ENCODE measurements at places on chromosomes 3 and 15.

- no peak for DNase-seq
Measured at GRCh38 chr3:20319551-20319950, 133.5 kb upstream of the SGO1 start.

DNA sequence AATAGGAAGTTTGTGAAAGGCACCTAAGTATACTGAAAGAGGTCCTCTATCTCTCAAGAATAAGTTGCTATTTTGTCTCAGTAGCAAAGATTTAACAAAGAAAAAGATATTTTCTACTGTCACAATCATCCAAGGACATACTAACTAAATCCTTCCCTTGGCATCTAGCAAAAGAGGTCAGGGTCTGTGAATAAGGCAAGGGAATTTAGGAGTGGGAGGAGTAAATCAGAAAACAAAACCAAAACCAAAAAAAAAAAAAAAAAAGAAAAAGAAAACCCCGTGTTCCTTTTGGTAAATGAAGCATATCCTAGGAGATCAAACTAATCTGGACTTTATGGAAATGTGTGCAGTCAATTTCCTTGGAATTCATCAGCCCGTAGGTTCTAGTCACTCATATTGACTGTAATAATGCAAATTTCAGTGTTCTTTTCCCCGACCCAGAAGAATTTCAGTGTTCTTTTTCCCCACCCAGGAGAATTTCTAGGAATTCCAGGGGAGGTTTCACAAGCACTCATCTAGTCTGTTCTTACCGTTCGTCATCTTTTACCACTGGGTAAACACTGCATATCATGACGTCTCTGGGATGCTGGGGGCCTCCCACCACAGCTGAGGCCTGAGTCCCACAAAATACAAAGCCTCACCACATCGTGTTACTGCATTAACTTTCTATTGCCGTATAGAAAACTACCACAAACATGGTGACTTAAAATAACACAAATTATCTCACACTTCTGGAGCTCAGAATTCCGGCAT is 113.8 kb upstream of the CCDC54 start:
- no peak for DNase-seq

DNA sequence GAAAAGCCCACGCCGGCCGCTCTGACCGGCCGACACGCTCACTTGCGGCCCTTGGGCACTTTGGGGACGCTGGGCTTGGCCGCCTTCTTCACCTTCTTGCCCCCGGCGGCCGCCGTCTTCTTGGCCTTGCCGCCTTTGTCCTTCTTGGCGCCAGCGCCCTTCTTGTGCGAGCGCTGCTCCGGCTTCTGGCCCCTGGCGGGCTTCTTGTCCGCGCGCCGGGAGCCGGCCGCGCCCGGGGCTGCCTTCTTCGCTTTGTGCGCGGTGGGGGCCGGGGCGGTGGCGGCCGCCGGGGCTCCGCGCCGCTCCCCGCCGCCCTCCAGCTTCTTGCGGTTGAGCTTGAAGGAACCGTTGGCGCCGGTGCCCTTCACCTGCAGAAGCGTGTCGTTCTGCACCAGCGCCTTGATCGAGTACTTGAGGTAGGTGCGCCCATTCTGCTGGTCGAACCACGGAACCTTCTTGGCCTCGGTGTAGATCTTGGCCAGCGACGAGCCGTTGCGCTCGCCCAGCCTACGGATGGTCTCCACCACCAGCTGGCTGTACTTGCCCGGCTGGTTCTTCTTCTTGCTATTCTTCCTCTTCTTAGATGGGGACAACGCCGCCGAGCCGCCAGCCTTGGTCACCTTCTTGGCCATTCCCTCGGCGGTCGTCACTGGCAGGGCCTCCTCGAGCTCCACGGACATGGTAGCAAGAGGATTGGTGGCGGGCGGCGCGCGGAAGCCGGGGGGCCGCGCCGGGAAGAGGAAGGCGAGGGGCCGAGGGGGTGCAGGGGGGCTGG is 36.7 kb downstream of the HMCES start:
- peak; percentile 53 for DNase-seq

GRCh38 chr3:28915741-28916500 is 364.9 kb upstream of the RBMS3 start:
- DNase-seq = peak; percentile 78

DNA sequence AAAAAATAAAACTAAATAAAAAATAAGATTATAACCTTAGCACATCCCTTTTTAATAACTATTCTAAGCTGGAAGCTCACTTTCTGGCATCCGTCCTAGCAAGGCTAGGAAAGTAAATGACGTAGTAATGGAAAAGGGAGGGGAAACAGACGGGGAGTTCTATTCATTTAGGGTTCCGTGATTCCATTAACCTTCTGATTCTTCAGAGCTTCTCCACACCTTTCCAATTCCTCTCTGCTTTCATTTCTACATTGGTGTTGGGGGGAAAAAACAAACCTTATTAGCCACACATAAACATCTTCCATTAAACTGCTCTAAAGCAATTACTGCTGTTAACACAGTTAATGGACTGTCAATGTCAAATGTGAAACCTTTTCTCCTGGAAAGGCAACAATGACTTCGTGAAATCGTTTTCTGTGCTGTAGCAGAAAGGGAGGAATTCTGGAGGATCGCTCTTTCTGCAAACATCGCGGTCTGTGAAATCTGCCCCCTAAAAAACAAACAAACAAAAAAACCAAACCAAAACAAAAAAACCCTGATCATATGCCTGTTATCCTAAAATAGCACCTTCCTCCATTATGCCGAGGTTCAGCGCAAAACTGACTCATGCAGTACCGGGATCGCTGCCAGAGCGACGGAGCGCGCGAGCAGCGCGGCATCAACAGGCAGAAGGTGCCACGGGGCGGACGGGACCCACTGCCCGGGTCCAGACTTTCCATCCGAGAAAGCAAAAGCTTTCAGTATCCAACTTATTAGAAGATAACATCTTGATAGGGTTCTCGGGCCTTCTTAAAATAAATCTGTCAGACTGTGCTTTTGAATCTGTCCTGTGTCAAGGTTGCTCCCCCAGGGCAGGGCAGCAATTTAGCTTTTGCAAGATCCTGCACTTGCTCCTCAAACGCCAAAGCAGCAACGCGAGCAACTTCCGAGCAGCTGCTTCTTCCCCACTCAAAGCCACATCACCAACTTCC is 156.2 kb downstream of the FGF12 start:
- peak; percentile 64 for DNase-seq

- no peak for DNase-seq
Measured at GRCh38 chr3:56137415-56137814, 330.9 kb downstream of the ERC2 start.

DNA sequence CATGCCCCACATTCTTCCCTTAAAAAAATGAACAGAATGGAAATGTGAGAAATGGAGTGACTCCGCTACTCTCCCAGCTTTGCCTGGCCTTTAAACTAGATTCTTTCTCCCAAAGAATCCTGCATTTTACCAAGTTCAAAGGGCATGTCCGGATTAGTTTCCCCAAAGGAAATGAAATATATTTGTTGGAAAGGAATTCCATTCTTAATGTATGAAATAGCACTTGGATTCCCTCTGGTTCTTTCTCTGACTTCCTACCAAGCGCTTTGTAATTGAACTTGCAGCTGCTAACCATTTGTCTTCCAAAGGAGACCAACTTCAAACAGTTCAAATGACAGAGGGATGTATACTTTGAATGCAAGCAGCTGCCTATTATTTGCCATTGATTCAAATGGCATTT is 18.9 kb downstream of the MAP2K1 start:
- no peak for DNase-seq

- DNase-seq = no peak
Measured at GRCh38 chr15:36775209-36775608, 195.8 kb downstream of the CDIN1 start.

- peak; percentile 92 for DNase-seq
Measured at GRCh38 chr3:141485641-141486495, 959 bp upstream of the RASA2 start.

- DNase-seq = no peak
Measured at GRCh38 chr3:124611520-124611919, 118.7 kb upstream of the UMPS start.

GRCh38 chr15:48582452-48583247 is 62.9 kb downstream of the FBN1 start:
- no peak for DNase-seq

GRCh38 chr3:16912400-16913263 is 27.9 kb downstream of the PLCL2 start:
- DNase-seq = no peak

DNA sequence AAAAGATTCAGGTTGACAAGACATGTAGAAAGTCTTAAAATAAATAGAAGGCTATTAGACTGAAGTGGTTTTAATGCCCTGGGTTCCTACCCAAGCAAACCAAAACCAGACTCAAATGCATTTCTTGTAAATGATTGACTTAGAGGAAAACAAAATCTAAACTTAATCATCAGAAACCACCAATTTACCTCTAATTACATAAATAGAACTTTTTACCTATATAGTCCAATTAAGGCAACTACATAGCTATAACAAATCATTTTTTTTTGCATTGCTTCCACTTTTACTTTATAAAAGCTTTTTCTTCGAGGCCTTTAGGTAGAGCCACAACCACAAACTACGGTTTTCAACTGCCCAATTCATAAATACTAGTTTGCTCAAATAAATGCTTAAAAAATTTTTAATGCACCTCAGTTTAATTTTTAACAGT is 231.3 kb upstream of the ARHGEF26 start:
- DNase-seq = no peak

DNA sequence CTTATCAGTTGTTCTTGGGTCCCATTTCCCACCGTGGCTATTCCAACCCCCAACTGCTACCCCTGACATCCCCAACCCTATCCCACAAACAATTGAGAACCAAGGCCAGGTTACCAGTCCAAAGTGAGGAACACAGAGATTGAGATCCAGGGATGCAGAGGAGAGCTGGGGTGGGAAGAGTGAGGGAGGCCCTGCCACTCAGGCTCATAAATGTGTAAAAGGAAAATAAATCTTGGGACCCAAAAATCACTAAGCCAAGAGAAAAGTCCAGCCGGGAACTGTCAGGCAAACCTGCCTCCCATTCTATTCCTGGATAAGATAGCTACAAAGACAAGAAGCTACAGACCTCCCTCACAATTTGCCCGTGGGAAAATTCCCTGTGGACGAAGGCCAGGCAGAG is 101.1 kb upstream of the DLG1 start:
- DNase-seq = no peak

- no peak for DNase-seq
Measured at GRCh38 chr3:58293516-58293915, 12.5 kb upstream of the RPP14 start.

DNA sequence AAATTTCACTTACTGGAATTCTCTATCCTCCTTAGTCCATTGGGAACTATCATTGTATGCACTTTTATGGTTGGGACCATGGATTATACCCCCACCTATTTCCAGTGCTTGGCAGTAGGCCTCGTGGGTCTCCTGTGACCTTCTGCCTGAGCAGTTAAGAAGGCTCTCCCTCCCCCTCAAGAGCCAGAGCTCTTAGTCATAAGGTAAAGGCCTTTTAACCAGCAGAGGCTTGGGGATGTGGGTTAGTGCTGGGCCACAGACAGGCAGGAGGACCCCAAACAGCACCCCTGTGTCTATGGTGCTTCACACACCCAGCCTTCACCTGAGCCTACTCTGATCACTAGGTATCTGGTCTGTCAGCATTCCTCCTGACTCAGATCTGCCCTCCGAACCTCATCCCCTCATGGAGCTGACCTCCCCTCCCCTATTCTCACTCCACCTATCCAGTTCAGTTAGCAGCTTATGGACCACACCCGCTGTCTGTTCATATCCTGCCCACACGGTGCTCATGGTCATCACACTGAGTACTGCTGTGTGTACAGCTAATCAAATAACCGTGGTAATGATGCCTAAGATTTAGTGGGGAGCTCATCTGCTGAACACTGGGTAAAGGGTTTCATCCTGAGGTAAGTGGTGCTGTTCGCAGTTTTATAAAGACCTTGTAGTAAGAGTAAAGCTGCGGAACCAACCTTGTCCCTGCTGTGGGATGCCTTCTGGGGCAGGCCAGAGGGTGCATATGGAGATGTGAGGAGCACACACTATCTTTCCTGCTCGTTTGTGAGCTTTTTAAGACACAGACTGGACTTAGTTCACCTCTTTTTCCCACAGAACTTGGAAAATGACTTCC is 40.9 kb downstream of the KLHL18 start:
- DNase-seq = peak; percentile 65

DNA sequence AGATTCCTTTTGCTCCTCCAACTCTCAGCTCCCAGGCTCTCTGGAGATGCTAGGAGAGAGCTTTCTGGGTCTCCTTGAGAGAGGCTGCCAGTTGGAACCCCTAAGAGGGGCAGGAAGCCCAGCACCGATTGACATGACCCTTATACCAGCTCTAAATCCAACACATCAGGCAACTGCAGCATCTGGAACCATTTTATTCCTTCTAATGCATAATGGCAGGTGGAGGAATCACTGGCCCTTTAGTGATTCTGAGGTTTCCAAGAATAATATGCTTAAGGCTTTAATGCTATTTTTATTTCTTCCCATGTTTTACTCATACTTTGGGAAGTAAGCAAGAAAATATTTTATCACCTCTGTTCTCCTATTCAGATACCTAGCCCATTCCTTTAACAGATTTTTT is 60.3 kb upstream of the TEX264 start:
- DNase-seq = no peak

- DNase-seq = no peak
Measured at GRCh38 chr15:39177561-39177960, 403.3 kb upstream of the THBS1 start.

DNA sequence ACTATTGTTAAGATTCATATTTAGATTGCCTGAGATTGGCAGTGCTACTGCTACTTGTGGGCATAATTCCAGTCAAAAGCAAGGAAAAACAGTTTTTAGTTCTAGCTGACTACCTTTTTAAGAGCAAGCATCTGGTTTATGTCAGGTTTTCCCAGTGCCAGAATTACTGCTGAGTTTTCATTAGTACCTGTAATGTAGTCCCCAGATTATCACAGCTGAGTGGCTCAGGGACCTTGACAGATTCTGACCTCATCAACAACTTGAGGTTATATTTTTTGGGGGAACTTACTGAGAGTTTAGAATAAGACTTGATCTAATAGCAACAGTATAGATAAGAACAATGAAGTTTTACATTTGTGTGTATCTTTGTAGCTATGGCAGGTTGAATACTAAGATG is 31.0 kb downstream of the NXPE3 start:
- DNase-seq = no peak

DNA sequence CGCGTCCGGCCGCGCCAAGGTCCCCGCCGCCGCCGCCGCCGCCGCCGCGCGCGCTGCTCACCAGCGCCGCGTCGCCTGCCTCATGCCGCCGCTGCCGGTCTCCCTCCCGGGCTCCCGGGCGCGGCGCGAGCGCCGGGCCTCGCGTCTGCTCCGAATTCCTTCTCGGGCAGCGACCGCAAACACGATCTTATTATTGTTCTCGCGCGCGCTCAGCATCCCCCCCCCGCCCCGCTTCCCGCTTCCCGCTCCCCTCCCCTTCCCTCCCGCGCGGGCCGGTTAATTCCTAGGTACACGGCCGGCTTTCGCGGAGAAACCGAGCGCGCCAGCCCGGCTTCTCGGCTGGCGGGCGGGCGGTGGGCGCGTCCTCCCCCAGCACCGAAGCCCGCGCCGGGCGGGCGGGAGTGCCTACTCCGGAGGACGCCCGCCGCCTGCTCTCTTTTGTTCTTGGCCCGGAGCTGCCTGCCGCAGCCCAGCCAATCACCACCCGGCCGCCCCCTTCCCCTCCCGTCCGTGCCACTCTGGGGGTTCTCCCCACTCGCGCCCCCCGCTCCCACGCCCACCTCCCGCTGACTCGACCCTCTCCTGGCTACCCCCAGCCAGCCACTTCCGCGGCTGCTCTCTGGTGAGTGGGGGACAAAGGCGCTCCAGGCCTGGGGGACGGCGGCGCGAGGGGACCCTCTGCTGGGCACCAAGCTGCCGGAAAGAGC is at the start of gene HDGFL3:
Gene HDGFL3, minus strand, starts transcription at position 164 of the 707 bp plus-strand sequence. CDS start 409 bp downstream, outside the sequence.
- DNase-seq = peak; percentile 76

All from ELR (cell line).